ENCODE measurements at places on chromosomes 4 and X.

DNA sequence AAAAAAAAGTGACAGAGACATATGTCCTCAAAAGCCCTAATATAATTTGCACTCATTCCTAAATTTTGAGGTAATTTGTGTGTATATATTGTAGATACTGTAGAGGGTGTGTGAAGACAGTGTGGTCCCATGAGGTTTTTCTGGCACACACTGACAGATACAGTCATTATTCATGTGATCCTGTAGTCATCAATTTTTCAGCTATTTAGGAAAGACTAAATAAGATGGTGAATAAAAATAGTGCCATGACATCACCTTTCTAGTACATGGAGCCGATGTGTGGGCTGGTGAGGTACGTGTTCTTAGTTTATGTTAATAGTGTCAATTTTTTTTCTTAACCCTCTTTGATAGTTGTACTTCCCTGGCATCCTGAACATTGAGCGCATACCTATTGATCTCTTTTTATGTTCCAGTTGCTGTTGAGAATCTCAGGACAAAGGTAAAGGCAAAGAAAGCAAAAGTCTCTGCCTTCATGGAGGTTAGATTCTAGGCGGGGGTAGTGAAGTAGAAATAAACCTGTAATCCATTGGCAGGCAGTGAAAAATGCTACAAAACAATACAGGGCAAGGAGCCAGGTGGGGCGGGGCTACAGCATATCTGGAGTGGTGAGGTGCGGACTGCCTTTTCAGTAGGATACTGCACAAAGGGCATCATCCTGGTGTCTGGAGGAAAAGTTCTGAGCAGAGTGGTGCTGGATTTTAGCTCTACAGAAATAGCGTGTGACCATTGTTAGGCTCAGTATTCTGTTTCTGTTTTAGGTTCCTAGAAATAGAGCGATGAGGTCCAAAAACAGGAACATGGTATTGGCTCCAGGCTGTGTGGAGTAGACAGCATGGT is 93.8 kb downstream of the ARHGAP10 start:
- DNase-seq, result no peak

DNA sequence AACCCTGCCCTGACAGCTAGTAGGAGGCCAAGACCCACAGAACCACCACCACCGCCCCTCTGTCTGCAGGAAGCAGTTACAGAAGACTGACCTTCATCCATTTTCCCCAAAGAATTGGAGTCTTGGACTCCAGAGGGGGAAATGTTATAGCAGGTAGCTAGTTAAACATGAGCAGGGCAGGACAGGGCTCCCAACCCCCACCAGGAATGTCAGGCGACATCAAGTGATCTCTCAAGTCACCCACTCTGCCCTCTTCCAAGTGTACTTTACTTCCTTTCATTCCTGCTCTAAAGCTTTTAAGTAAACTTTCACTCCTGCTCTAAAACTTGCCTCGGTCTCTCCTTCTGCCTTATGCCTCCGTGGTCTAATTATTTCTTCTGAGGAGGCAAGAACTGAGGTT is 17.1 kb upstream of the AADAT start:
- no peak for DNase-seq

DNA sequence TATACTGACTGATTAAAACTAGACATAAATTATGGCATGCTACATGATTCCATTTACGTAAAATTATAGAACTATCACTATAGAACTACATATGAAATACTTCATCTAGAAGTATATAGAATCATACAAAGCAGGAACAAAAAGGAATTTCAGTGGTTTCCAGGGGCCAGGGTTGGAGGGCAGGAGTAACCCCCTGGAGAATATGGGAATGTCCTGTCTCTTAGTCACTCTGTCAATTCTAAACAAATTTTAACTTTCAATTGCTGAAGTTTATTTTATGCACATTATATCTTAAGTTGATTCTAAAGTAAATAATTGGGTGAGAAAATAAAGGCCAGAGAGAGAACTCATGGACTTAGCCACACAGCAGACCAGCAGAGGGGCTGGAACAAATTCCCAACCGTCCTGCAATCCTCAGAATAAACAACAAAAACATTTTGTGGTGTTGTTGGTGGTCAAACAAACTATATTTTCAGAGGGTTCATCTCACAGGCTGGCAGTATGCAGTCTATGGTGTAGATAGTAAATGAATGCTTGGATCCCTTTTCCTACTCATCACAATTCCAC is 476.9 kb upstream of the SLIT2 start:
- no peak for DNase-seq

DNA sequence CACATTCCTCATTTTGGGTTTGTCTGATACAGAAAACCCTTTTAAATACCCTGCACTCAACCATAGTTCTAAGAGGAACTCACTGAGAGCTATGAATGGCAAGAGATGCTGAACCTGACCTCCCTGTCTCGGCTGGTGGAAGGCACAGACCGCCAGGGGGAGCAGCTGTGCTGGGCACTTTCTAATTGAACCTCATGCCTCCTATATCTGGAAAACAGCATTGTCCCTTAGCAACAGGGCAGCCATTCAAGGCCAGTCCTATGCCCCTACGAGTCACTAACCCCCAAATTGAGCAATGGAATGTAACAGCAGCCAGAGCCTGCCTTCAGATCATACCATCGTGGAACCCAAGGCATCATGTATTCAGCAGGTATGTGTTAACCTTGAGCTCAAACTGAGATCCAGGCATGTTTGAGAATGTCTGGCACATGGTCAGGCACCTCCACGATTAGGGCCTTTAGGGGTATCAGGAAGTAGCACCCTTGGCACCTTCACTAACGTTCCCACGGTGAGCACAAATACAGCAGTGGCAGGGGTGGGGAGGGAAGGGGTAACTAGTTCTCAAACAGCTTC is 5.1 kb downstream of the USP27X start:
- peak; percentile 53 for DNase-seq

DNA sequence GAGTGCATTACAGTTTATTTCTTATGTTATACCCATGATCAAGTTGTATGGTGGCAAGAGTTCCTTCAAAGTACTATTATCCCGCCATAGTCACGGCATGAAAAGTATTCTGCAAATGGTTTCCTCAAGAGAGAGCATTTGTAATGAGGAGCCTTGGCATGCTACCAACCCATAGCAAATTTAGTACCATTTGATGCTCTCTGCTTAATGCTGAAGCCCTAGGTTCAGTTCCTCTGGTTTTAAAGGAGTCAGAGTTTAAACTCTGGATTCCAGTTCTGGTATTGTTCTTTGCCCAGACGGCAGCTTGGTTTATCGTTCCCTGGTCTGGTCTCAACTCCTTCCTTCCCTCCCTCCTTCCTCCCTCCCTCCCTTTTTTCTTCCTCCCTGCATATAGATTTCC is 371.3 kb downstream of the BMPR1B start:
- DNase-seq, result no peak

DNA sequence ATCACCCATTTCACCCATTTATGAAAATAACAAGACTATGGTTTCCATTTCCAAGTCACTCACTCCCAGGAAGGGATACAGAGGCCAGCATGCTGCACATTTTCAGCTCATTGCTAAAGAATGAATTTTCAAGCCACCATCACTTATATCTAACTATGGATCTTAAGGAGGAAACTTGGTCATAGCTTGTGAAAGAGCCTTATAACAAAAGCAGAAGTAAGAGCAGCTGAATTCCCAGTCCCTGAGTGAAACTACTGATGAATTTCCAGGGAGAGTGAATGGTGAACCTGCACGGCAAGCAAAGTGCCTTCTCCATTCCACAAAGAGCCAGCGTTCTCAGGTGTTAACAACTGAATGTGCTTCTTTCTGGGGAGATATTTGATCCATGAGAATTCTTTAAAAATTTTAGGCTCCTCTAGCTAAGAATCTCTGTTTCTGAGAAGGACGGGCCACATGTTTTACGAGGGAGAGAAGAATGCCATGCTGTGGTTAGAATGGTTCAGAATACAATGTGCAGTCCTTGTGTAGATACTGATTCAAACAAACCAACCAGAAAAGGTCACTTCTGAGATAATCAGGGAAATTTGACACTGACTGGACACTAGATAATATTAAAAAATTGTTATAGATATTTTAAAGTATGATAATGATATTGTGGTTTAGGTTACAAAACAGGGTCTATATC is 24.0 kb downstream of the BTC start:
- no peak for DNase-seq

DNA sequence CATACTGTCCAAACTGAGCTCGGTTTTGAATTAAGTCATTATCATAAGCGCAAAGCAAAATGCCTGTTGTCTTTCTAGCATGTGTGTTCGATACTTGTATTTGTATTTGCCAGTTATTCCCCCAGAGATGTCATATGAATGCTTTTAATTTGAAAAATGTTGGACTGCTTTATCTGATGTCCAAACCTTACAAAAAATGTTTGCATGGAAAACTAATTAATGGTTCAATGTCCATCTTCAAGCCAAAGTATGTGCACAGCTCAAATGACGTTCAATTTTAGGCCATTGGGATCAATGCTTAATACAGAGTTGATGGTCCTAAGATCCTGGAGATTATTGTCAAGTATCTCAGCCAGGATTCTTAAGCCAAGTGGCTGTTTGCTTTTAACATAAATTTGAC is 17.2 kb upstream of the HPGDS start:
- no peak for DNase-seq

- peak; percentile 24 for DNase-seq
Measured at GRCh38 chr4:13627178-13627605, 333 bp downstream of the BOD1L1 start.

DNA sequence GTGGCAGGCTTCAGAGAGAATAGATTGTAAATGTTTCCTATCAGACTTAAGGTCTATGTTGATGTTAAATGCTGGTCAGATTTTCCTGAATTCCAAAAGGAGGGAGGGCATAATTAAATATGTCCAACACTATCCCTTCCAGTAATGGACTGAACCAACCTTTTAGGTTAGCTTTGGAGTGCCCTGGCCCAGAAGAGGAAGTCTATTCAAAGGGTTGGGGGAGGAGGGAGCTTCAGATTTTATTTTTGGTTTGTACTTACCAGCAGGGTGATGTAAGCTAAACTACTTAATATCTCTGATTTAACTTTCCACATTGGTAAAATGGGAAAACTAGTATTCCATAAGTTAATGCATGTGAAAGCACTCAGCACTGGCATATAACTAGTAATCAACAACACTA is 91.1 kb downstream of the RBM46 start:
- no peak for DNase-seq

DNA sequence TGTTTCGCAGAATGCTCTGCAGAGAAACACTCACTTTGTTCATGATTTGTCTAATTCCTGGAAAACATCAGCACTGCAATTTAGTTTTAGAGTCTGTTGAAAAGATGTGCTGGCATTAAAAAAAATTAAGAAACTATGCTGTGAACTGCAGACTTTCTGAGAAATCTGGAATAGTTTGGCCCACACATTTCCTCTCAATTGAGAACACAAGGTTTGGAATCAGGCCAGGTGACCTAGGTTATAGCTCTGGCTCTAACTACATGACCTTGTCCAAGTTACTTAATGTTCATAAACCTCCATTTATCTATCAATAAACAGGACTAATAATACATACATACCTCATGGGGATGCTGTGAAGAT is 61.4 kb upstream of the ENPEP start:
- no peak for DNase-seq

DNA sequence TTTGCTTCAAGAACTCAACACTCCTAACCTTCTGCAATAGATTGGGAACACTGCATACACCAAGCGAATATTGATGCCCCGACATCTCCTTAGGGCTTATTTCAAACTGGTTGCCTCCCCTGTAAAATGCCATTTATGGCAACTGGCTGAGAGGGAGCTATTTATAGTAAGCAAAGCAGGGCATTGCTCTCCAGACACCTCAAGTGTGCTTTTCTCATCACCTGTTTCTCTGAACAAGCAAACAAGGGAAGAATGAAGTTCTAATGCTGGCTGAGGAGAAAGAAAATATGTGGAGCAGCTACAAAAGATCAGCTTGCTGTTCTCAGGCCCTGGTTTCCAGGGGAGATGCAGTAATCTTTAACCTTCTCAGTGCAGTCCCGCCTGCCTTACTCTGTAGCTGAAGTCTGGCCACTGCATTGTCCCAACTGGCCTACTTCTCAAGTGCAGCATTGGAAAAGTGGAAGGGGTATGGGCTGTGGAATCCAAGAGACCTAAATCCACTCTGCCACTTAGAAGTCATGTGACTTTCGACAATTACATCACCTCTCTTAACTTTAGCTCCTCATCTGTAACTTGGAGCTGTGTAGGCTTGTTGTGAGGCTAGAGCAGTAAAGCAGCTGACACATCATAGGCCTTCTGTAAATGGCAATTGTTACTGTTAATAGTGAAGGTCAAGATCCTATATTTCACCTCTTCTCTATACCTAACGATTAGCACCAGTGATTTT is 47.9 kb upstream of the FGF13 start:
- no peak for DNase-seq

DNA sequence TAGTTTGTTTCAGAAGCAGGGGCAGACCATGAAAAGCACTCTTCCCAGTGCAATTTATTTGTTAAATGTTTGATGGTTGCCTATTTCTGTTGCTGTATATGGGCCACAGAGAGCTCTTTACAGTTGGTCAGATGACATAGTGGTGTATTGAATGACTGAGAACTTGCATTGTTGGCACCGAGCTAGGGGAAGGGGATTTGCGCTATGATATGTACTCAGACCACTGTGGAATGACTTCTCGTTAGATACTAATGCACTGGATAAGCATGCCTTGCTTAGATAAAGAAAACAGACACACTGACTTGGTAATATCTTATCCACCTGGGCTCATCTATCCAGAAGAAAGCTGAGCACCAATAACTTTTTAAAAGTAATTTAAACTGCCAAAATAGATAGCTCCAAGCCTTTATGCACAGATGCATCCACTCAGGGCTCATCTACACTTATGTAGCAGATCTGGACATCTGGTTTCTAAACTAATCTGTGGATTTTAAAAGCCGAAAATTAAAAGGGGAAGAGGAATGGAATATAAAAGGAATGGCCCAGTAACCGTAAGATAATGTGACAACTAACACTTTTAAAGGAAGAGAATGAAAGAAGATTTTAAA is 132.7 kb downstream of the GATB start:
- DNase-seq, result no peak

- DNase-seq, result peak; percentile 90
Measured at GRCh38 chr4:86302251-86302650, 57.6 kb downstream of the MAPK10 start.

DNA sequence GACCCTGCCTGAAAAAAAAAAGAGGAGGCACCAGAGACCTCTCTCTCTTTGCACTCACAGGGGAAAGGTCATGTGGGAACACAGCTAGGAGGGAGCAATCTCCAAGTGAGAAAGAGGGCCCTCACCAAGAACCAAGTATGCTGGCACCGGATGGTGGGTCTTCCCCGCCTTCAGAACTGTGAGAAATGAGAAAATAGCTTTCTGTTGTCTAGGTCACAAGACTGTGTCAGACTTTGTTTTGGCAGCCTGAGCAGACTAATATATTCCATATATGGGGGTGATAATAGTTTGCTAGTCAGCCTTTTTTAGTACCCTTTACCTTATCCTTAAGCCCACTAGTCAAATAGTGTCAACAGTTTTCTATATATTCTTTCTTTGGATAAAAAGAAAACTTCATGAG is 193.0 kb downstream of the TRIML1 start:
- DNase-seq, result no peak

Data from NCI-H69 (cell line).